ENCODE measurements at places on chromosomes 3 and 15. TPM values are rescaled to one million over a fixed set of nuclear protein-coding genes. Genes with fewer than 3 reads are reported as not detected.

KY gene
- not detected for total RNA-seq

ARNT2 gene
- total RNA-seq = 0.69 TPM

ADCY5 gene
- not detected for total RNA-seq

TATDN2 gene
- 21.9 TPM for total RNA-seq

DNA sequence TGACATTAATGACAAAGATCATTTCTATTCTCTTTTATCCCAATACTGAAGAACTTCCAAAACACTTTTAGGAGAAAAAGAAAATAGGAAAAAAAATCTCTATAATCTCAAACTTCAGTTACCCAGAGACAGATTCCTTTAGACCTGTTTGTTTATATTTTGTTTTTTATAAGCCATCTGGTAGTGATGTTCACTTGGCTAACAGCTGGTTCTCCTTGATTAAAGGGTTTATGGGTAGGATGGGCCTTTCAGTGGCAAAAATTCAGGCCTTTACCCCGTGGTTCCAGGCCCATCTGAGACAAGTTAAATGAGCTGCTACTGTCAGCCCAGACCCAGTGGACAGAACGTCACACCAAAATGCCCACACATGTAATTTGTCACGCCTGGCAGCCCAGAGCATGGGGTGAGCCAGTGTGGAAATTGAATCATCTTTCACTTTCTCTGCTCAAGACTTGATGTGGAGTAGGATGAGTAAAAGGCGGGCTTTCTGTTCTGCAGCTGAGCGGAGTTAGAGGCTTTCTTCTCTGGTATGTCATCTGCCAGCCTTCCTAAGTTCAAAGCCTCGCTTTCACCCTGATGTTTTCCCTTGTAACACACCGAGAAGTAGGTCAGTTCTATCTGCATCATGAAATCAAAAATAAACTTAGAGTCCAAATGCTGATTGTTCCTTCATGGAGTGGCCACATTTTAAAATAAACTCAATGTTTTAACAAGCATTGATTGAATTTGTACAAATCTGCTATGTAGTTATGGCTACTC is 62.5 kb upstream of the SKOR1 start:
- DNase-seq = no peak

DNA sequence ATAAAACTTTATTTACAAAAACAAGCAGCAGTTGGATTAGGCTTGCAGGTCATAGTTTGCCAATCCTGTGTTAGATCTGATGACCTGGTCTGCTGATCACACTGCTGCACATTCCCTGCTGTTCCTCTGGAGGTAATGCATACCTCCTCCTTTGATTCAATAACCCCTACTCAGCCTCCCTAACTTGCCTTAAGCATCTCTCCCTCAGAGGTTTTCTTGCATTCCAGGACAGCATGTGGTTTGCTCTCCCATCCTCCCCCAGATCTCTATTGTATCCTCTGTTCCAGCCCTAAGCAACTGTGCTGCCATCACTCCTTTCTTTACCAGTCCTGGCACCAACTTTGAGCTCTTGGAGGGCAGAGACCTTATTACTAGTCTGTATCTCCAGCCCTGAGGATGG is 63.4 kb downstream of the CACNA2D3 start:
- DNase-seq = no peak

GRCh38 chr3:140723576-140723975 is 45.7 kb downstream of the TRIM42 start:
- no peak for DNase-seq

DNA sequence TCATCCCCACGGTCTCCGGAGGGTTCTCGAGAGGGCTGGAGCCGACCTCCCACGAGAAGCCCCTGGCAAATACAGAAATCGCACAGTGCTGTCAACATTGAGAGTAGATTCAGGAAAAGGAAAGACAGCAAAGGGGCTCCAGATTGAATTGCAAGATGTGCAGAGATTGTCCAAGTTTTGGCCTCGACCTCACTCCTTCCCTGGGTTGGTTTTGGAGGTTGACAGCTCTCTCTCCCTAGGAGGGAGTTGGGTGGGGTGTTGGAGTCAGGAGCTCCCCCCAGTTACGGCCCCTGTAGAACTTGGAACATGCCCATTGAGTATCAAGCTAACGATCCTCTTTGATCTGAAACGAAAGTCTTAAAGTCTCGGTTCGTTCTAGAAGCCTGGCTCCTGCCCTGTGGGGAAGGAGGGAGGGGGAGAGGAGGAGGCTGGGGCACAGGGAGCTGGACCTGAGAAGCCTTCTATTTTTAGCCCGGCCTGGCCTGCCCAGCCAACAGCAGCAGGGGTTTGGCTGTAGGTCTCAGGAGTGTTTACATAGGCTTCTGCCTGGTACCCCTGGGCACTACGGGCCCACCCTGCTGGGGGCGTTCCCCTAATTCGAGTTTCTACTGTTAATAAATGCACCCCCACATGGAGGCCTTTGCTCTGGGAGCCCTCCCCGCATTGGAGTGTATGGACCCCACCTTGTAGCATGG is 672 bp upstream of the KY start:
- no peak for DNase-seq

GRCh38 chr3:69161587-69162307 is 39.4 kb upstream of the LMOD3 start:
- DNase-seq = peak; percentile 43

DNA sequence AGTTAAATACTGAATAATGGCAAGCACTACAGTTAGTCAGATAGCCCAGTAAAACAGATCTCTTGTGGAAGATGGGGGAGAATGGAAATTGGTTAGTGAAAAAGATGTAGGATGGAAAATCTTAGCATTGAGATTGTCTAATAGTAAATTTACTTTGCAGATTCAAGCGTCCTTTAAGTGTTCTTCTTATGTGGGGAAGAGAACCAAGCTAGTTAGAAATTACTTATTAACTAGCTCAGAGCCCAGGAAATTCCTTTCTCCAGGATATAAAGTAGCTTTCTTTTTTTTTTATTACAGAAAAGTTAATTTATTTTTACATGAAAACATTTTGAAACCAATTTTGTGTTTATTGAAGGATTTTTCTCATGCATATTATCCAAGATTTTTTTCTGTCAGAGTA is 36.7 kb downstream of the TIPARP start:
- DNase-seq = no peak

Measured in HepG2 (cell line).